ENCODE measurements at places on chromosomes 7 and 10. TPM values are rescaled to one million over a fixed set of nuclear protein-coding genes. Genes with fewer than 3 reads are reported as not detected.

GRCh38 chr7:75646571-75647102 lies 92.1 kb downstream of the HIP1 start:
- no peak for DNase-seq

DNA sequence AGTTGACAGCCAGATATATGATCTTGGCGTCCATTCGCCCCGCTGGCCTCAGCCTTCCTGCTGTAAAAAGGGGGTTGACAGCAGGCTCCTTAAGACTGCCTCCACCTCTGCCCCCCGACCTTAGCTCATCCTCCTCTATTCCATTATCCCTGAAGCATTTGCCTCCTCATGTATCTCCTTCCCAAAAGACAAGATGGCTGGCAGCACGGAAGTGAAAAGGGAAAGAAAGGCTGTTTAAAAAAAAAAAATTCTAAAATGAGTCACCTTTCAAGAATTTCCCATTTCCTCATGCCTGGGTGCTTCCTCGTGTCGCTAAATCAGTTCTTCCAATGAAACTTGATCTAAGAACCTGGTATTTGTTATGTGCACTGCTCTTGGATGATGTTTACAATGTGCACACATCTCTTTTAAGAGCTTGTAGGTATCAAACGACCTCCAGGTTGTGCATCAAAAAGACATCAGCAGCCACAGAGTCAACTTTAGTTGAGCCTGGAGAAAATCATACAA lies 1.7 kb downstream of the SCRN1 start:
- DNase-seq: peak; percentile 50

DNA sequence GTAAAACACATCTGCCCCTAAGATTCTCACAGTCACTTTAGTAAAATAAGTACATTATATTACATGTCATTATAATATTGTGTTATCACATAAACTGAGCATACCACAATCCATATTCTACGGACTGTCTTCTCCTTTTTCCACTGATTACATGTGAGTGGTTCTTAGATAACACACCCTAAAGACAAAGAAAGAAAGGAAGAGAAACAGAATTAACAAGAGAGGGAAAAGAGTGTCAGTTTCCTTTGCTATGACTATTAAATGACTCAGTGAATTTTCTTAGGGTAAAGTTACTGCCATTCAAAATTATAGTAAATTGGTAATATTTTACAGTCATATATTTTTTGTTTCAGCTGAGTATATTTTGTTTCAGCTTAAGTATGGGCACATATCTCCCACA lies 268.3 kb downstream of the TWIST1 start:
- DNase-seq: no peak

- DNase-seq: no peak
Observed at GRCh38 chr7:43076189-43076605, 36.2 kb upstream of the HECW1 start.

- no peak for DNase-seq
Observed at GRCh38 chr7:144910411-144910810, 74.6 kb upstream of the TPK1 start.

DNA sequence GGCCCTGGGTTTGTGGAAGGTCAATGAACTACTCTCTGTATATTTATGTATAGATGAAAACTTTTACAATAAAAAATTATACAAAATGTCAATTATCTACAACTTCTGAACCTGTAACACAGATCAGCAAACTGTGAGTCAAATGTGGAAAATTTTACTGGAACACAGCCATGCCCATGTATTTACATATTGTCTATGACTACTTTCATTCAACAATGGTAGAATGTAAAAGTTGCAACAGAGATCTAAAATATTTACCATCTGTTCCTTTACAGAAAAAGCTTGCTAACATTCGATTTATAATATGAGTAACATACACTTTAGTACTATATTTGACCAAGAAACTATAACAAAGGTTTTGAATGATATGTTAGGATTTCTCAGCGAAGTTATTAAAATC lies 481.6 kb downstream of the PARD3 start:
- DNase-seq: no peak

DNA sequence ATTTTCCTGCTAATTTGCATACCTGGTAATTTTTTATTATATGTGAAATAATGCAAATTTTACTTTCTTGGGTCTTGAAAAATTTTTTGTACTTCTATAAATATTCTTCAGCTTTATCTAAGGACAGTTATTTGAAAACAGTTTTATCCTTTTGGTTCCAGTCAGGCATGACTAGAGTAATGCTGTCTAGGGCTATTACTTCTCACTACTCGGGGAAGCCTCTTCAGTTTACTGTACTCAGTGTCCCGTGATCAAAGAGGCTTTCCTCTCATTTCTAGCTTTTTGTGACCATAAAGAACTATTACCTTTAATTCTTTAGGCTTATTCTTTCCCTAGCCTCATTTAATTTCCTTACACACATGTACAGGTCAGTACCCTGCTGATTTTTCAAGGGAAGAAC lies 153.8 kb upstream of the HDAC9 start:
- DNase-seq: no peak

- DNase-seq: no peak
Observed at GRCh38 chr10:1893941-1894340, 156.6 kb upstream of the ADARB2 start.

GRCh38 chr10:49559476-49559875 lies 20.6 kb upstream of the ERCC6 start:
- no peak for DNase-seq

Gene LAMTOR4
- polyA plus RNA-seq: 126 TPM

Gene CFAP70
- 11.9 TPM for polyA plus RNA-seq

Gene KIFBP
- polyA plus RNA-seq: 40.8 TPM

Gene RASA4
- 23.9 TPM for polyA plus RNA-seq

Gene MET
- polyA plus RNA-seq: 49.2 TPM

Gene FAM24B
- polyA plus RNA-seq: 5.1 TPM

Gene HECW1
- polyA plus RNA-seq: 6.8 TPM

Gene SLIT1
- polyA plus RNA-seq: 5.4 TPM

Gene FAM241B
- 11.6 TPM for polyA plus RNA-seq
